Hippocampal formation (tissue), 2 donors: ENCODE measurements at places on chromosomes 11 and 22.
A peak's percentile ranks its signal among the peaks of the same experiment; 100 is the strongest.

GRCh38 chr11:59615120-59615636 lies 396 bp downstream of the OSBP start:
- DNase-seq = no peak

GRCh38 chr11:26782220-26782965 lies 60.5 kb upstream of the SLC5A12 start:
- no peak for DNase-seq

DNA sequence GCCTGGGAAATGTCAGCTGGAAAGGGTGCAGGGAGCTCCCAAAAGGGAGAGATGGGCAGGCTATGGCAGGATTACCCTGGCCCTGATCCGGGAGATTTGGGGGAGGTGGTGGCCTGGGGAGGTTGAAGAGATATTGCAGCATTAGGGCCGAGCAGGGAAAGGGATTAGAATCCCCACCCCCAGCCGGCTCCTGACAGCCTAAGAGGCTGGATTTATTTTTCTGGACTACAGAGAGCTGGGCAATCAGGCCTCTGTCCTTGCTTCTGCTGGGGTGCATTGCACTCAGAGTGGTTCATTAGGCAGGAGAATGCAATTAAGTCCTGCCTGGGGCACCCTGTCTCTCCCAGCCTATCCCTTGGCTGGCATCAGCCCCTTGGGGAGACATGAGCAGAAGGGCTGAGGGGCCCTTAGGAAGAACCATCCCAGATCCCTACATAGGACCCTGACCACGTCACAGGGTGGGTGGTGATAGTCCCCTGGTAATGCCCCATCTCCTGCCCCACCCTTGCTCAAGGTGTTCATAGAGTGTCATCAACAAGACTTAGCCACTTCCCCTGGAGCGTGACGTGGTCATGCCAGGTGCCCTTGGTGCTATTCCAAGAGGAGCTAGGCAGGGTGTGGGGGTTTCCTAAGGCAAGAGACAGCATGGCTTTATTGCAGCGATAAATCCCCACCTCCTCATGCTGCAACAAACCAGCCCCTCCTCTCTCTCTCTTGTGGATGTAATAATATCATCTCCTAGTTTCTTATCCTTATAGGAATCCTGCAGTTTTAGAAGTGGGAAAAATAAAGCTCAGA lies 38.4 kb upstream of the KLHL35 start:
- no peak for DNase-seq

DNA sequence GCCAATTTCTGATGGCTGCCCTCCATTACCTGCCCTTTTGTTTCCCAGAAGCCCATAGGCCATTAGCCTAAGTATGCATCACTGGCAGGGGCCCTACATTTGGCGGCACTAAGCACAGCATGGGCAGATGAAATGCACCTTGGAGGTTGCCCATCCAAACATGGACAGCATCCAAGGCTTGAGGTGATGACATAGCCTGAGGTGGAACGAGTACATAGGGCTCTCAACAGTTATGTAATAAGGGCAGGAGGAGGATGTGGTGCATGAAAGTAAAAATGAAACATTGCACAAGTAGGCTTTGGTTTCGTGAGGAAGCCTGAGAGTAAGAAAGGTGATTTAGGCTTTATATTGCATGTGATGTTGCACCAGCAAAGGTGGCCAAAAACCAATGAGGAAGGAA lies 148.1 kb downstream of the FAM76B start:
- no peak for DNase-seq

DNA sequence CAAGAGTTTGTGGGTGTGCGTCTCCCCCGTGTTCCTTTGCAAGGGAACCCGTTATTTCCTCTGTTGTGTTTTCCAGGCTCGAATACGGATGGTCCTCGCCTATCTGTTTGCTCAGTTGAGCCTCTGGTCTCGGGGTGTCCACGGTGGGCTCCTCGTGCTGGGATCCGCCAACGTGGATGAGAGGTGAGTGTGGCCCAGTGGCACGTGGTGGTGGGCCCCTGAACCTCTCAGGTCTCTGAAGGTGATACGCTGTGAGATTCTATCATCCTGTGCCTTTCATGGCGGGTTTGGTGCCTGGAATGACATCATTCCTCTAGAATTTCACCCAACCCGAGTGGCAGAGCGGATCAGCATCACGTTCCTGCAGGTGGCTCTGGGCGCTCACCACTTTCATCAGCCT lies 32.5 kb downstream of the NADSYN1 start:
- no peak for DNase-seq

GRCh38 chr22:43827926-43828724 lies 16.0 kb upstream of the EFCAB6 start:
- DNase-seq = no peak

- no peak for DNase-seq
Observed at GRCh38 chr11:122998727-122999366, 17.2 kb upstream of the BSX start.

DNA sequence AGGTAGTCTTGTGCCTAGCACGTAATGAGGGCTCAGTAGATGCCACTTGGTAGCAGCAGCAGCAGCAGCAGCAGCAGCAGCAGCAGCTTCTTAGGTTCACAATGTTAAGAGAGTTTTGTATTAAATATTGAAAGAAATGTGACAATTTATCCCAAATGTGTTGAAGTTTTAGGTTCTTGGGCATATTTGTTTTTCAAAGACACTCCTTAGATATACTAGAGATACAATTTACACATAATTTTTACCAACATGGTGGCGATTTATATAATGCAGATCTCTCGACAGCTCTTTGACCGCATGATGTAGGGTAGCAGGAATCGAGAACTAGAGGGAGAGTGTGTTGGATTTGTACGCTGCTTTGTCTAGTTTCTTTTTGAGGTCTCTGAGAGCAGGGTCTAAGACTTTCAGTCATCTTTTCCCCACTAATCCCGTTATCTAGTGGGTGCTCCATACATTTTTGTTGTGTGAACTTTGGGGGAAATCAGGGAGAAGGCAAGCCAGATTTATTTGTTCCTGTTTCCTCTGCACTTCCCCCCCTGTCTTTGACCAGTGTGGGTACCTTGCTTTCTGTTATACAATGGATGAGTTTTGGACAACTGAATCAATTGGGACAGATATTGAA lies 1.4 kb downstream of the FDX1 start:
- no peak for DNase-seq

DNA sequence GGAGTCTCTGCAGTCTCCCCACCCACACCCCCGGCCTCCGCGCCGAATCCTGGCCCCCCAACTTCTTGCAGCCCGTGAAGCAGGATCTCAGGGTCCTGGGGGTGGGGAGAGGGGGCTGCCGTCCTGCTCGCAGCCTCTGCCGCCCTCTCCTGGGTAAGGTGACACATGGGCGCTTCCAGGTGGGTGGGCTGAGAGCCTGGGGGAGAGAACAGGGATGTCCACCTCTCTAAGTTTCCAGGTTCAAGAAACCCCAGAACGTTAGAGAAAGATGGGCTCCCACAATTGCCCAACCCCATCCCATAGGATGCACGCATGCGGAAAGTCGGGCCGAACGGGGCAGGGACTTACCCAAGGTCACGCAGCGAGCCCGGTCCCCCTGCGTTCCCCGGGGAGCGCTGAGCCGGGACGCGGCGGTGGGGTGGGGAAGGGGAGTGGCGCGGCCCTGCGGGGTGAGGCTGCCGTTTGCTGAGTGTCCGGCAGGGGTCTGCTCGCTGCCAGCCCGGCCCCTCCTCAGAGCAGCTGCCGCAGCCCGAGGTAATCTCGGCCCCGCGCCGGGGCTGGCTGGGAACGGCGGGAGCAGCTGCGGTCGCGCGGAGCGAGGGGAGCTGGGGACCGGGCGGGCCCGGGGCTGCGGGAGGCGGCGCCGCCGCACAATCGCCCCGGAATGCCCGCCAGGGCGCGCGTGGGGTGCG lies 705 bp upstream of the CAPN1 start:
- no peak for DNase-seq

- DNase-seq = no peak
Observed at GRCh38 chr22:33699176-33699575, 221.1 kb downstream of the LARGE1 start.

DNA sequence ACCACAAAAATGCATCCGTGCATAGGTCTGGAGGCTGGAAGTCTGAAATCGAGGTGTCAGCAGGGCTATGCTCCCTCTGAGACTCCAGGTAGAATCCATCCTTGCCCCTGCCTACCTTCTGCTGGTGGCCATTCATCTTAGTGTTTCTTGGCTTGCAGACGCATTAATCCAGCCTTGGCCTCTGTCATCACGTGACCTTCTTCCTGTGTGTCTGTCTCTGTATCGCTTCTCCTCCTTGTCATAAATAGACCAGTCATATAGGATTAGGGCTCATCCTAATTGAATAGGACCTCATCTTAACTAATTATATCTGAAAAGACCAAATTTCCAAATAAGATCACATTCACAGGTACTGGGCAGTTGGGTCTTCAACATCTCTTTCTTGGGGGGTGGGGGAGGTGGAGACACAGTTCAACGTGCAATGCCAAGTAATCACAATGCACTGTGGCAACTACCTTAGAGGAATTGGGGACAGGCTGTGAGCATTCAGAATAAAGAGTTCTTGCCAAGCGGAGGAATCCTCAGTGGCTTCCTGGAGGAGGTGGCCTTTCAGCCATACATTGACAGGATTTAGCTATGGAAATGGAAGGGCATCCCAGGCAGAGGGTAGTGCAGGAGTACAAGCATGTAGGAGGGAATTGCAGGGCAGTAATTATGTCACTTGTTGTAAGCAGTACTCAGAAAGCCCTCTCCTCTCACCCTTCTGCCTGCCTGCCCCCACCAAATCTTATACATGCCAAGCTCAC lies 96.2 kb upstream of the SYT13 start:
- DNase-seq = no peak

GRCh38 chr22:32574958-32575910 lies 100.6 kb downstream of the FBXO7 start:
- DNase-seq = no peak

DNA sequence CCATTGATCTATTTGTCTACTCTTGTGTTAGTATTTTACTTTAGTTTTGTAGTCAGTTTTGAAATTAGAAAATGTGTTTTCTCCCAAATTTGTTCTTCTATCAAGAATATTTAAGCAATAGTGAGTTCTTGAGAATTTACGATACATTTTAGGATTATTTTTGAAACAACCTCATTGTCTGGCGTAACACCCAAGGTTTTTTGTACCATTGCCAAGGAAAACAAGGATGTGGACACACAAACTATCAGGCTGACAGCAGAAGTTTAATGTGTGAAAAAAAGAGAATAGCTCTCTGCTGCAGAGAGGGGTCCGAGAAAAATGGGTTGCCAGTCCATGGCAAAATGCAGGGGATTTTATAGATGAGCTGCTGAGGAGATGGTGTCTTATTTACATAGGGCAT lies 865.1 kb upstream of the CNTN5 start:
- no peak for DNase-seq

DNA sequence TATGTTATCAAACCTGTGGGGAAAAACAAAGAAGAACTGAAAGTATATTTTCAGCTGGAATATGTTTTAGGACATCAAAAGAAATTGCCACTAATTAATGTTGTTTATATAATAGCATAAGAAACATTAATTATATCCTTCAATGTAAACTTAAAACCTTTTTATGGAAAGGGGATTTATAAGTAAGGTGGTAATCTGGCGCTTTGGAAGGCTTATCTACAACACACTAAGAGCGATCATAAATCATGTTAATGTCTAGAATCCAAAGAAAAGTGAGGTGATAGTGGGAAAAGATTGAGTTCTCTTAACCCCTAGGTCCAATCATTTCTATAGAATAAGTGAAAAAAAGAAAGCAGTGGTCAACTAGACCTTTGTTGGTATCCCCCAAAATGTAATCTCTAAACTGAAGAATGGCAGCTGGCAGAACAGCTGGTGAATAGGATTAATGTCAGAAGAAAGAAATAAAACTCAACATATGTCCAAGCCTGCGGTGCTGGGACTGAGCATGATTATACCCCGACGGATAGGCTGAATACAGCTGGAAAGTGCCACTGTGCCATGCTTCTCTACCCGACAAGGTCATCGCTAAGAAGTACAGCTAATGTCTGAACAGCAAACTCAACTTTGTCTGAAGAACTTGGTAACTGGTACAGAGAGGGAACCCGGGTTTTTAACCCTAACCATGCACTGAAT lies 64.0 kb downstream of the SOX6 start:
- DNase-seq = no peak

- DNase-seq = no peak
Observed at GRCh38 chr22:44316393-44317122, 3.8 kb upstream of the SHISAL1 start.

DNA sequence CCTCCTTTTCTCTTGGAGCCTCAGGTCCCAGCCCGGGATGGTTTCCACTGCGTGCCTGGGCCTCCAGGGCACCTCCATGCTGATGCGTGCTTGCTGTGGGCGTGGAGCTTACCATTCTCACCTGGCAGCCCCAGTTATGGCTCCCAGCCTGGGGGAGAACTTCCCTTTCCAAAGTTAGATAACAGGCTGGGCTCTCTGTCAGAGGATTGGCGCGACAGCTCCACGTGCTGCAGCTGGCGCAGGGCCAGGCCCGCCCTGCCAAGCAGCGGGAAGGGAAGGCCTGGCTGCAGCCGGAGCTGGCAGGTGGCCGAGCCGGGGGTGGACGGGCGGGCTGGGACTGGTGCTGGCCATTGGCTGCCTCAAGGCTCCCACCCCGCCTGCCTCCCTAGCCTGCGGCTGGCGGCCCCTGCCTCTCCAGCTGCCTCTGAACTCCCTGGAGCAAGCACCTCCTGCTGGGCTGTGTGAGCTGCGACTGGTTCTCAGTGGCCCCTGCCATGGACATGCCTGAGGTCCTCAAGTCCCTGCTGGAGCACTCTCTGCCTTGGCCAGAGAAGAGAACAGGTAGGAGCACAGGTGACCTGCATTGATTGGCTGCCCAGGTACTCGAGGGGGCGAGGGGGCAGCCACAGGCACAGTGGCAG lies 14.6 kb upstream of the TEF start:
- peak; percentile 97 for DNase-seq

DNA sequence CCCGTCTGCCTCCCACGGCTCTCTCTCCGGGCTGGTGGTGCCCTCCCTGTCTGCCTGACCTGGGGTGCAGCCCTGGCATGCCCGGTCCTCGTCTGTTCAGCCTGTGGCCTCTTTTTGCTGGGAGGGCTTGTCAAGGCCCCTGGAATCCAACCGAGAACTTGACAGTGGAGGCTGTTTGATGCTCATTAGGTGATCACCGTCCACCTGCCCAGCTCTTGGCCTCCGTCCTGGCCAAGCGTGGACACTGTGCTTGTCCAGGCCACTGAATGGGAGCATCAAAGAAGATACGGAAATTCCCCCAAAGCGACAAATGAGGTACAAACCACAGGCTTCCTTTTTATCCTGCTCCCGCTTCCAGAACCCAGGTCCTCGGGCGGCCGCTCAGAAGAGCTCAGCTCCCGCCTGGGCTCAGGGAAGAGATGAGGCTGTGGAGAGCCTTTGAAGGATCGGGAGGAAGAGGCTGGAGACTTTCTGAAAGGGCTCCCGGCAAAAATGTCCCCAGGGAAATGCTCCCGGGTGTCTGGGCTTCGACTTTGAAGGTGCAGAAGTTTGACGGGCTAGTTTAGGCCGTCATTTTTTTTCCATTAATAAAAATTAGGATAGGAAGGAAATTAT lies 1273.9 kb downstream of the BRD1 start:
- DNase-seq = no peak

GRCh38 chr22:44382116-44383038 lies 69.6 kb upstream of the SHISAL1 start:
- no peak for DNase-seq

- peak; percentile 39 for DNase-seq
Observed at GRCh38 chr11:83157594-83158356, 844 bp downstream of the PCF11 start.

- DNase-seq = no peak
Observed at GRCh38 chr22:49229483-49230193, 598.0 kb downstream of the BRD1 start.

- no peak for DNase-seq
Observed at GRCh38 chr22:37746366-37747079, 49.7 kb downstream of the TRIOBP start.

- no peak for DNase-seq
Observed at GRCh38 chr11:85784480-85785265, 26.3 kb downstream of the SYTL2 start.

GRCh38 chr22:36659762-36660509 lies 43.6 kb downstream of the CACNG2 start:
- DNase-seq = peak; percentile 73
